Subcutaneous adipose tissue (tissue), 4 donors: ENCODE measurements at places on chromosomes 11 and 22. TPM values are rescaled to one million over a fixed set of nuclear protein-coding genes. Genes with fewer than 3 reads are reported as not detected.

LTBP3 gene
- 76.5 TPM for total RNA-seq

EHF gene
- total RNA-seq: not detected

C11orf21 gene
- 1.2 TPM for total RNA-seq

CASP12 gene
- total RNA-seq: 2.8 TPM

FOLR3 gene
- not detected for total RNA-seq

UBQLN3 gene
- 0.57 TPM for total RNA-seq

MRGPRX3 gene
- not detected for total RNA-seq

CD6 gene
- total RNA-seq: 0.57 TPM

ELF5 gene
- not detected for total RNA-seq

CHCHD10 gene
- total RNA-seq: 84.6 TPM

THY1 gene
- total RNA-seq: 29.7 TPM
